Glomerular endothelial cell (primary cell): ENCODE measurements at places on chromosomes 4 and X. TPM values are rescaled to one million over a fixed set of nuclear protein-coding genes. Genes with fewer than 3 reads are reported as not detected.
A peak's percentile ranks its signal among the peaks of the same experiment; 100 is the strongest.

GPR143 gene
- 10.9 and 16.2 TPM in 2 replicates for total RNA-seq

NEIL3 gene
- 1.6 and 3.3 TPM in 2 replicates for total RNA-seq

ADAM29 gene
- not detected in 2 replicates for total RNA-seq

FAM47E gene
- total RNA-seq = 0.44 TPM in 1 of 2 replicates, not detected in the other

UGT2B10 gene
- not detected in 2 replicates for total RNA-seq

ITGB1BP2 gene
- 0.24 and 2.1 TPM in 2 replicates for total RNA-seq

RAI2 gene
- total RNA-seq = 9.1 and 10.4 TPM in 2 replicates

GRCh38 chr4:94537921-94538628 lies 86.3 kb downstream of the PDLIM5 start:
- DNase-seq = no peak

DNA sequence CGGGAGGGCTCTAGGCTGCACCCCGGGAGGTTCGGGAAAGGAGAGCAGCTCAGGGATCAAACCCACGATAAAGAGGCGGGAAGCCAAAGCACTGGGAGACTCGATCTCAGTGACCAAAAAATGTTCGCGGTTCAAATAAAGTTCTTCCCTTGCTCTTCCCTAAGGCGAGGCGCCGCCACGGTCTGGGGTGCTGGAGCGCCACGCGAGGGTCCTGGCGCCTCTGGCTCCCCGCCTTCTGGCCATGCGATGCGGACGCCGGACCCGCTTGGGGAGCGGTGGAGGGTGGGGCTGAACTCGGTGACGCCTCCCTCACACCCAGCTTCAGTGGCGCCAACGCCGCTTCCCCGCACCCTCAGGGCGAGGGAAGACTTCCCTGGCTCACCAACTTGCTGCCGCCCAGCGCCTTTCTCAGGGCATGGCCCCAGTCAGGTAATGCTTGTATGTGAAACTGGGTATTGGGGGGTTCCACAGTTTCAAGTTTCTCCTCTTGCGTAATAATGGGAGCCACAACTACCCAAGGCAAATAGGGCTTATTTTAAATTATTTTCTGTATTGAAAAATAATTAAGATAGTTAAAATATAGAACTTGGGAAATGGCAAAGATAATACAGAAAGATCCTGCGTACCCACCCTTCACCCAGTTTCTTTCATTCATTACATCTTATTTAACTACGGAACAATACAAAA lies at the start of gene QRFPR:
QRFPR (minus strand) TSS at position 243 of the 687 bp plus-strand sequence. CDS start 371 bp downstream, outside the sequence.
- DNase-seq = no peak

DNA sequence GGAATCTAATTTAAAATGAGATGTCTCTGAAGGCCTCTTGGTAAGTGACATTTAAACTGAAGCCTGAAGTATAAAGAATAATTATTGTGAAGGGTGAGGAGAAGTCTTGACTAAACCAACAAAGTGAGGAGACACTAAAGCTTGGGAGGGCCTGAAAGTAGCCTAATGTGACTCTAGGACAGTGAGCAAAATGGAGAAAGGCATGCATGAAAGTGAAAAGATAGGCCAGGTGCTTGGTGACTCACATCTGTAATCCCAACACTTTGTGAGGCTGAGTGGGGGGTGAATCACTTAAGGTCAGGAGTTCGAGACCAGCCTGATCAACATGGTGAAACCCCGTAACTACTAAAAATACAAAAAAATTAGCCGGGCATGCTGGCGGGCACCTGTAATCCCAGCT lies 46.9 kb upstream of the SMARCAD1 start:
- no peak for DNase-seq

DNA sequence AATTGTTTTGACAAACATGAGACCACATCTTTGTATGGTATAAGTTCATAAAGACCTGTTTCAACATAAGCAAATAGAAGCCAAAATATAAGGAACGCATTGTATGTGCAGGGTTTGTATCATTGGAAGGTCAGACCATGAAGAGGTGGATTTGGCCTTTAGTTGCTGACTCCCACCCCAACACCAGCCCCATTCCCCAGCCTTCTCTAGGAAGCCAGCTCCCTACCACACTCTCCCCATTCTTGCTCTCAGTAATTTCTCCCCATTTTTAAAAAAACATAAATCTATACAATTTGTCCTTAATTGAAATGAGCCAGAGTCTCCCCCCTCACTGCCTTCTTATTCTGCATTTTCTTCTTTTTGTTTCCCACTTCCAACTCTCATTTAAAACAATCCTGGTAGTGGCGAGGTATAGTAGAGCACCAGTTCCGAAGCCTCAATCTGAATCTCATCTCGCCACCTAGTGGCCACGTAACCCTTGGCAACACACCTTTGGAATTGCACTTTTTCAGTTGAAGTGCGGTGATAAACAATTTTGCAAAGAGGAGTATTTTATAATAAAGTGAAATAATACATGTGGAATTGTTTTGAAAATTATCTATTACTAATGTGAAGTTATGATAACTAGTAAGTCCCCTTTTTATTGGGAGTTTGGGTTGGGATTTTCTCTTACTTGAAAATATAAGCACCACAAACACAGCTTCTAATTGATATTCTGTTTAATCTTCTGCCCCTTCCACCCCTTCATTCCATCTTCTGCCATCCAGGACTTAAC lies 126.6 kb downstream of the ASB9 start:
- DNase-seq = peak; percentile 31

DNA sequence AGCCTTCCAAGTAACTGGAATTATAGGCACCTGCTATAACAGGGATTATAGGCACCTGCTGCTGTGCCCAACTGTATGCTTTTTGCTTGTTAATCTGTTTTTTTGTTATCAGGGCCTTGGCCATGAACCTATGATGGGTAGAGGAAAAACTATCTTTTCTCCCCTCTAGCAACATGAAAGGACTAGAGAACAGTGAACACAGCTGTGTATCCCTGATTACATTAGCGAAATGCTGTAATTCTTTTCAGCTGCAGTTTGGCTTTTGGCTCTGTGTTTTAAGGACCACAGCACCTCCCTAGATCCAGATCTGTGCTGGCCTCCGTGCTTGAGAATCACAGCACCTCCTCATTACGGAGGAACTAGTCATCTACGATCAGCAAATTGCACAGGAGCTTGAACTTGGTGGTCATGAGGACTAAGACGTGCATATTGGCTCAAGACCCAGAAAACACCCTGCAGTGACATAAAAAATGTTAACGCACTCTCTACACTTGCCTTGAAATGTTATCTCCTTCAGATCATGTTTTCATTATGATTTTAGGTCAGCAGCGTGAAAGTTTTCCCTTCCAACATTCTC lies 57.7 kb upstream of the S100G start:
- DNase-seq = no peak

GRCh38 chr4:42167709-42168108 lies 15.3 kb upstream of the BEND4 start:
- DNase-seq = no peak

GRCh38 chrX:29024871-29025270 lies 437.6 kb downstream of the IL1RAPL1 start:
- no peak for DNase-seq

DNA sequence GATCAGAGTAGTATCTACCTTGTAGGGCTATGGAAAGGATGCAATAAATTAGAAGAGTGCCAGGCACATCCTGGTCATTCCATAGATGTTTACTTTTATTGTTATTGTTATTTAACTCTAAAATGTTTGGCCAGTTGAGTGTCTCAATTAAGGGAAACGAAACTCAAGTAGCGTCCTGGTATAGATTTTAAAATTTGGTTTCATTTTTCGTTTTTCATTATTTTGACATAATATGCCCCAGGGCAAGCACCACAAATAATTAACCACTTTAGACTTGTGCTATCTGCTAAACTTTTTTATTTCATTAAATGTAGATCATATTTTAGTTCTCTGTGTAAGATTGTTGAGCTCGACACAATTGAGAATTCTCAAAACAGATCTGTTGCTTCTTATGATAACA lies 179.7 kb upstream of the PRPS2 start:
- no peak for DNase-seq

DNA sequence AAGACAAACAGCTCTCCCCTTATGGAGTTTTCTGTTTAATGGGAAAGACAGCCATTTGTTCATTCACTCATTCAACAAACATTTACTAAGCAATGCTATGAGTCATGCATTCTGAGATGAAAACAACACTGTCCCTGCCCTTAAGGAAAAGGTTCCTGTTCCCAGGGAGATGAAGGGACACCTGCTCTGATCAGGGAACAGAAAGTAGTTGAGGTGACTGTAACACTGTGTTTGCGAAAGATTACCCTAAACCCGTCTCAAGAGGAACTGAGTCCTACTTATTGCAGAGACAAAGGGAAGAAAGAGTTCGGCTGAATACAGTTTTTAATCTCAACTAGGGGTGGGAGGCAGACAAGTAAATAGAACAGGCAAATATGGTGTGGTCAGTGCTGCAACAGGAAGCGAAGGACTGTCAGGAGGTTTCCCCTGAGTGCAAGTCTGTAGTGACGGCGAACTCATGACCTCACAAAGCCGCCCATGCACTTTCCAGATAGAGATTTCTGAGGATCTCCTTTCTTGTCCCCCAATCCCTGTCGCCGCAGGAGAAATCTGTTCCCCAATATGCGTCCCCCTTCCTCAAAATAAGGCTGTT lies 712 bp downstream of the STX18 start:
- peak; percentile 10 for DNase-seq

DNA sequence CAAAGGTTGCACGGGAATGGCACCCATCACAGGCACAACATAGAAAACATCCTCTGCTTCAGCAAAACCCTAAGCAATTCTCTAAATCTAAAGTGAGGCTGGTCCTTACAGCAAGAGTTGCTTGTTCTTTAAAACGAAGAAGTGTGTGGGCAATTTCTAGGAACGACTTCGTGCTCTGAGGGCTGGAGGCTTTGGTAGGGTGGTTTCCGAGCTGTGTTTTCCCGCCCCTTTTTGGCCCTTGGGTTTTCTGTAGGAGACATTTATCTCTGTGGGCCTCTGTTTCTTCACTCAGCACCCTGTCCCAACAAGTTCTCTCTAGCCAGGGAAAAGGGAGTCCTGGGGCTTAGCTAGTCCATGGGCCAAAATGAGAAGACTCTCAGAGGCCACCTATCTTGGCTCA lies 84.2 kb downstream of the SLC2A9 start:
- no peak for DNase-seq

- no peak for DNase-seq
Observed at GRCh38 chr4:1205586-1206298, 33.4 kb upstream of the SPON2 start.

DNA sequence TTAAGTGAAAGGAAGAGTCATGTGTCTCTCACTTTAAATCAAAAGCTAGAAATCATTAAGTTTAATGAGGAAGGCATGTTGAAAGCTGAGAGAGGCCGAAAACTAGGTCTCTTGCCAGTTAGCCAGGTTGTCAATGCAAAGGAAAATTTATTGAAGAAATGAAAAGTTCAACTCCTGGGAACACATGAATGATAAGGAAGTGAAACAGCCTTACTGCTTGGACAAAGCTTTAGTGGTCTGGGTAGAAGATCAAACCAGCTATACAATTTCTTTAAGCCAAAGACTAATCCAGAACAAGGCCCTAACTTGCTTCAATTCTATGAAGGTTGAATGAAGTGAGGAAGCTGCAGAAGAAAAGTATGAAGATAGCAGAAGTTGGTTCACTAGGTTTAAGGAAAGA lies 24.9 kb downstream of the RHOH start:
- DNase-seq = no peak

- DNase-seq = no peak
Observed at GRCh38 chrX:31747411-31747810, 675.6 kb upstream of the FTHL17 start.

GRCh38 chr4:68498413-68499007 lies 51.2 kb downstream of the TMPRSS11E start:
- DNase-seq = peak; percentile 23

DNA sequence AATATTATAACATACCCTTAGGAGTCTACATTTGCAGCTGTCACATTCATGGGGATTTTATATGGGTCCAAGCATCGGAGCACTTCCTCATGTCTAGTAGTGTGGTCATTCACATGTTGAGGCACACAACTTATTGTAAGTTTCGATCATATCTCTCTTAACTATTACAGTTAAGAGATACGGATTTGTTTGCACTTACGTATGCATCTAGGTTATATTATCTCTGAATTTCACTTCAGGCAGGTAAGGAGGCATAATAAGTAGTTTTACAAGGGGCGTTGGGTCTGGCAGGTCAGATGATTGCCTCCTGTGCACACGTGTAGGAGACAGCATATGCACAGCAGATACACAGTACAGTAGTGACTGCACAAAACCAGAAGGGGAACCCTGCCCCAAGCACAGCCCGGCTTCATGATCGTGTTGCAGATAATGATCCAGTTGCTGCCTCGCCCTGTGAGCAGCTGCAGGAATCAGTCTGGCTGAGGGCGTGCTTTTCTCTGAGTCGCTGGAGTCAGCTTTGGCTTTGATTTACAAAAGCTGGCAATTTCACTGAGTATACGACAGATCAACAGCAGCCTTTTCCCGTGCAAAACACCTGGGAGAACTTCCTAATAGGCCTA lies 302.9 kb upstream of the GATB start:
- no peak for DNase-seq

DNA sequence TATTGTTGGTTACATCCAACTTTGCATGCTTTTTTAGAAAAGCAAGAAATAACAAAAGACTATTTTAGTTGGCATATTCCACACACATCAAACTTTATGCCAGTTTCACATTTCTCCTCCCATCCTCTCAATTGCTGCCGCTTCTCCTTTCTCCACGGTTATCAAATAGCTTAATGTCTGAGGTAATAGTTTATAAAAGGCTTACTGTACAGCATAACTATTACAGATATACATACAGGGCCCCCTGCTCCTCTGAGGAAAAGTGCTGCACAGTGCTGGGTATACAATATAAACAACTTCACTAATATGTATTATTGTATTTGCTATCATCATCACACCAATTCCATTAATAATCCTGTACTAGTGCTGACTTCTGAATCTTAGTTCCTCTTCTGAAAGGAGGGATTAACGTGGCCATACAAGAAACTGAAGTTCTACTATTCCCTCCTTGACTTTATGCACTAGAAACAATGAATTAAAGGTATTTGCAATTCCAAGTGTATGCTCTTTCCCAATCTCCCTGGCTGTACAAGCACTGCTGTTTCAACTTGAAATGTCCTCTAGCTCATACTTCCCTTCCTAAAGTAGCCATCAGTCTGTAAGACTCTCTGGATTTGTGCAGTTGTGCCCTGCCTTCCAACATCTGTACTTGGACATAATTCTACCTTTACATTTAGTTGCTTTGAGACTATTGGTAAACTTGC lies 2.5 kb downstream of the CCNI start:
- no peak for DNase-seq

- DNase-seq = no peak
Observed at GRCh38 chrX:103155201-103155600, 59.7 kb upstream of the BEX4 start.

- no peak for DNase-seq
Observed at GRCh38 chrX:16403808-16404207, 236.5 kb downstream of the MAGEB17 start.

DNA sequence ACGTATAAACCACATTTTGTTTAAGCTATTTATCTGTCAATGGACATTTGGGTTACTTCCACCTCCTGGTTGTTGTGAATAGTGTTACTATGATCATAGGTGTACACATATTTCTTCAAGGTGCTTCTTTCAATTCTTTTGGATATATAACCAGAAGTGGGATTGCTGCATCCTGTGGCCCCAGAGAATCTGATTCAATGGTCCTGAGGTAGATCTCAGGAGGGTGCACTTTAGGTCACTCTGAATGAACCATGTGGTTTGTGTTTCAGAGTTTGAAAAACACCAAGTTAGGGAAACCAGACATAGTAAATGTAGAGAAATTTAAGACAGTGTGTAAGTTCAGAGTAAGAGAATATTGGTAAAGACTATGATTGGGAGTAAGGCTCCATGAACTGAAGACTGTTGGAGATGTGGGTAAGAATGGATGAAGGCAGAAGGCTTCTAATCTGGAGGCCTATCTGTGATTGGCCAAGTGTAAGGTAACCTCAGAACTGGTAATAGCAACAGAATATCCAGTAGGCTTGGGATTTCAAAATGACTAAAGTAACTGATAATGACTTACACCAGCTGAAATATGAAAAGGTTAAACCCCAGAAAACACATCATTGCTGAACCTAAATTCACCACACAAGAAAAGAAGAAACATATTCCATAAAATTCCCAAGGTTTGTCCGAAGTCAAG lies 236.9 kb downstream of the CAMK2D start:
- no peak for DNase-seq
